ENCODE measurements at places on chromosomes 12 and 14. TPM values are rescaled to one million over a fixed set of nuclear protein-coding genes. Genes with fewer than 3 reads are reported as not detected.

The MSI1 gene
- not detected for total RNA-seq

The GPR132 gene
- not detected for total RNA-seq

The RASSF9 gene
- 3.7 TPM for total RNA-seq

The CLEC2A gene
- total RNA-seq = not detected

The TOMM20L gene
- not detected for total RNA-seq

The AHNAK2 gene
- 56.9 TPM for total RNA-seq

The STAC3 gene
- 0.20 TPM for total RNA-seq

The ACSM4 gene
- not detected for total RNA-seq

The NXPH4 gene
- total RNA-seq = 17.6 TPM

The NRL gene
- 0.75 TPM for total RNA-seq

The GLS2 gene
- not detected for total RNA-seq

The TMPRSS12 gene
- total RNA-seq = not detected

The INHBC gene
- not detected for total RNA-seq

The MAGOHB gene
- 4.7 TPM for total RNA-seq

The POTEM gene
- not detected for total RNA-seq

The KRT3 gene
- total RNA-seq = not detected

The ACVR1B gene
- total RNA-seq = 24.1 TPM

The SERPINA6 gene
- 3.5 TPM for total RNA-seq

The BMAL2 gene
- 0.83 TPM for total RNA-seq

The HAL gene
- total RNA-seq = not detected

The GPD1 gene
- total RNA-seq = 11.3 TPM

The NANOG gene
- total RNA-seq = not detected

The GALNT4 gene
- 8.5 TPM for total RNA-seq

The TAS2R31 gene
- total RNA-seq = 2.4 TPM

The CFAP54 gene
- 0.12 TPM for total RNA-seq

The IFNG-AS1 gene
- not detected for total RNA-seq

The SMIM41 gene
- not detected for total RNA-seq

The MLXIP gene
- 25.1 TPM for total RNA-seq
